ENCODE measurements at places on chromosomes 1 and 21.

- H3K27me3 ChIP-seq: no peaks in the 10 kb centered on the region
- no peaks in the 10 kb centered on the region for H3K36me3 ChIP-seq
Measured at GRCh38 chr1:2469103-2469940, 6.8 kb upstream of the PLCH2 start.

DNA sequence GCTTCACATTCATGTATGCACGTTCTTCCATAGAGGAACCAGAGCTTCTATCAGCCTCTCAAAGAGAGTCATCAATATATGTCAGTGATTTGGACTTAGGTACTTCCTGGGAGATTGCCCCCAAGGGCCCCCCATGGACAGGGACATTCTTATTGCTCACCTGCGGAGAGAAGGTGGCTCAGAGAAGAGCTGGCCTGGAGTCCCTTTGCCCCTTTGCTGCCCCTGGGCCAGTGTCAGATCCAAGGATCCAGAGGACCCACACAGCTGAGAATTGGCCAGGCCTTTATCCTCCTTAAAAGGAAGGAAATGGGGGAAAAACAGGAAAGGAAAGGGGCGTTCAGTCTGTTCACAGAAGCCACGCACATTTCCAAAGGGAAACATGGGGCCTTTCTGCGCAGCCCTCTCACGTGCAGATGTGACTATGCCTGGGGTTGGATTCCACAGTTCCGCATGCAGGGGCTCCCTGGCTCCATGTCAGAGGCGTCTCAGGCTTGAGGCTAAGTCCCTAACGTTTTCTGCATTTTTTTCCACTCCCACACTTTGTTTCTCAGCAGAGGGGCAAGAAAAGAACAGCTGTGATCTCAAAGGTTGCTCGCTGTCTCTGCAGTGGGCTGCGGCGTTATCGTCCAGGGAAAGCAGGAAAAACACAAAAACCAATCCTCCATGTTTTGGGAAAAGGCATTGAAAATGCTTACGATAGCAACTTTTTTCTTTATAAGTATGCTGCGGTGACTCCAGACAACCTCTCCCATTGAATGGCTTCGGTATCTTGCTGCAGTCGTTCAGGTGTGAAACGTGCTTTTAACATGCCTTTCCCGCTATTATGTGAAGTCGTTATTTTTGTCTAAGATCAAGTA lies 5.9 kb downstream of the C1orf226 start:
- peaks cover 7% of the 10 kb centered on the region for H3K4me1 ChIP-seq

DNA sequence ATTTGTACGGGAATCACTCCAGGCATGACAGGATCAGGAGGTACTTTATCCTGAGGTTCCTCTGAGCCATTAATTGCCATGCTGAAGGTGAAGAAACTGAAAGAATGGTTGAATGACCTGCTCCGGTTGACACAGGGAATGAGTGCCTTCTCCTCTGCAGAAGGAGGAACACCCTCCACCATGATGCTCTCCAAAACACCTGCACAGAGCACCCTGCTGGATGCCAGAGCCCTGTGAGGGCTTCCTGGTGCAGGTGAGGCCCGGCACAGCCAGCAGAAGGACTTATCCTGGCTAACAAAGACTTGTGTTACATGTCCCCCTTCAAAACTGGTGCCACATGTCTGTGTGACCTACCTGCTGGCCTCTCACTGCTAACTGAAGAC lies 14.3 kb upstream of the LBR start:
- H3K36me3 ChIP-seq: no peaks in the 10 kb centered on the region
- no peak overlapping the region for H3K4me3 ChIP-seq
- DNase-seq: peak; percentile 75
- H3K4me1 ChIP-seq: peaks cover 78% of the 10 kb centered on the region
- peak overlapping the region; percentile 98 for H3K27ac ChIP-seq
- H3K27me3 ChIP-seq: no peaks in the 10 kb centered on the region

DNA sequence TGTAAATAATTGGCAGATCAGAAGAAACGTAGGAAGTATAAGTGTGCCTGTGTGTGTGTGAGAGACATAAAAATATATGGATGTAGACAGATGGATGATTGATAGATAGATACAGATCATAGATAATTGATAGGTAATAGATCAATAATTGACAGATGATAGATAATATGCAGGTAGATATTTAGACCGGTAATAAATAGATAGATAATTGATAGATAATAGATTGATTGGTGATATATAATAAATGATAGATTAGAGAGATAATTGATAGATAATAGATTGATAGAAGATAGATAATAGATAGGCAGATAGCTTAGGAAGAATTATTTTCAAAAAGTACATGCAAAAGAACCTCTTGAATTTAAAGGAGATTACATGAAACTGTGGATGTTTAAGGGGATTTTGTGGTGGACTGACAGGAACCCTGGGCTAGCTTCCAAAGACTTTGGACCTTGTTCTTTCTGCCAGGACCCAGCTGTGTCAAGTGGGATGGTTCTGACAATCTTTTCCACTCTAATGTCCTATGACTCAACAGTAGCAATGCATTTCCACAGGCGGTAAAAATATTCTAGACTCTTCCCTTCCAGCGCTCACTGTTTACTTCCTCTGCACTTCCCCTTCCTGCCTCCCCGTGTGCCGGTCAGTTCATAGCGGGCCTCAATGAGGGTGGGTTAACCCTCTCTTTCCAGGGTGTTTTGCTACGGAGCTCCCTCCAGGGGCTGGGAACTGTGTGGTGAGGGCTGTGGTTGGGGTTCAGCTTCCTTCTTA lies 39.4 kb downstream of the KCNJ15 start:
- DNase-seq: no peak
- H3K4me3 ChIP-seq: no peak overlapping the region
- no peaks in the 10 kb centered on the region for H3K27me3 ChIP-seq
- H3K36me3 ChIP-seq: no peaks in the 10 kb centered on the region
- no peaks in the 10 kb centered on the region for H3K4me1 ChIP-seq
- no peak overlapping the region for H3K27ac ChIP-seq

DNA sequence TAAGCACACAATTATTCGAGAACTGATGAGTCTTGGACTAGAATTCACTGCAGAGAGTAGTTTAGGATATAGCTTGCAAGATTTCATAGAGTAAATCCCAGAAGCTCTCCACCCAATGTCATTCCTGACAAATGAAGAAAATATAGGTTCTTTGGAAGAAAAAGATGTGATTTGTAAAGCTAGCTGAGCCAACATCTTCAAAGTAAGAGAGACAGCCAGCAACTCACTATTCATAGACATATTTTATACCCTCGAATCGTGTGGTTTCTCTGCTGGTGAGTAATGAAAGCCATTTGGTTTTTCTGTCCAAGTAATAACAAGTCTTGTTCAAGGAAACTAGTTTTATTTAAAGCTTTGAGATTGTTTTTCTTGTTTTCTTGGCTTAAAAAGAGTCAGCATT lies 165.7 kb upstream of the SYT6 start:
- H3K27me3 ChIP-seq: no peaks in the 10 kb centered on the region
- H3K27ac ChIP-seq: no peak overlapping the region
- H3K4me3 ChIP-seq: no peak overlapping the region
- H3K36me3 ChIP-seq: no peaks in the 10 kb centered on the region

GRCh38 chr1:11431941-11432507 lies 46.9 kb upstream of the DISP3 start:
- H3K27ac ChIP-seq: no peak overlapping the region
- H3K27me3 ChIP-seq: no peaks in the 10 kb centered on the region
- no peaks in the 10 kb centered on the region for H3K36me3 ChIP-seq
- no peak for DNase-seq

DNA sequence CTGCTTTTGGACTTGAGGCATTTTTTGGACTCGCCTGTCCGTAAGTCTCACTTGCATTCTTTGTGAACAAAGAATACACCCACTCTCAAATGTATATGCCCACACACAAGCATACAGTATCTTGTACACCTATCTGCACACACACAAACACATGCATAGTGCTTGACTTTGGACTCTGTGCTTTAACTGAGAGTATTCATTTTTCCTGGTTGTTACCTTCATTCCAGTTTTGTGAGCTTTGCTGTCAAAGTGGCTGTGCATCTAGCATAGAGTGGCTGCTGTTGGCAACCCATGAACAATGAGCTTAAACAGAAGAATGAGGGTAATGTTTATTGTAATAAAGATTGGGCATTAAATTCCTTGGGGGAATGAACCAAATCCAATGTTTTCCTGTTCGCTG lies 199.0 kb downstream of the PDE4B start:
- no peaks in the 10 kb centered on the region for H3K4me1 ChIP-seq
- H3K36me3 ChIP-seq: no peaks in the 10 kb centered on the region
- DNase-seq: no peak
- H3K27me3 ChIP-seq: no peaks in the 10 kb centered on the region

DNA sequence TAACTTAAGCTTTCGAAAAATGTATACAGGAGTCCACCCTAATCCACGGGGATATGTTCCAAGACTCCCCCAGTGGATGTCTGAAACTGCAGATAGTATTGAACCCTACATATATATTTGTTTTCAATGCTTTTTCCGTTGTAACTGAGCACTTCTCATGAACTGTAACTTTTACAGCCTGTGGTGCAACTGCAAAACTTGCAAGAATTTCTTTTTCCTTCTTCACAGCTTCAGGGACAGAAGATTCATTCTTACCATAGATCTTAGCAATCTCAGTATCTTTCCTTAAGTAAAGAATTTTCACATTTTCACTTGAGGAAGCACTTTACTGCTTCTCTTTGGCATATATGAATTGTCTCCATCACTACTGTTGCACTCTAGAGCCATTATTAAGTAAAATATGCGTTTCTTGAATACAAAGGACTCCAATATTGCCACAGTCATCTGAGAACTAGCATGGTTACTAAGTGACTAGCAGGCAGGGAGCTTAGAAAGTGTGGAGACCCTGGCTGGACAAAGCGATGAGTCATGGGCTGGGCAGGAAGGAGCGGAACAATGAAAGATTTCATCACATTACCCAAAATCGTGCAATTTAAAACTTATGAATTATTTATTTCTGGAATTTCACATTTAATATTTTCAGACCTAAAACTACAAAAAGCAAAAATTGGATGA lies 14.1 kb downstream of the DPYD start:
- H3K27me3 ChIP-seq: no peaks in the 10 kb centered on the region
- H3K4me3 ChIP-seq: no peak overlapping the region
- H3K27ac ChIP-seq: no peak overlapping the region
- no peak for DNase-seq

DNA sequence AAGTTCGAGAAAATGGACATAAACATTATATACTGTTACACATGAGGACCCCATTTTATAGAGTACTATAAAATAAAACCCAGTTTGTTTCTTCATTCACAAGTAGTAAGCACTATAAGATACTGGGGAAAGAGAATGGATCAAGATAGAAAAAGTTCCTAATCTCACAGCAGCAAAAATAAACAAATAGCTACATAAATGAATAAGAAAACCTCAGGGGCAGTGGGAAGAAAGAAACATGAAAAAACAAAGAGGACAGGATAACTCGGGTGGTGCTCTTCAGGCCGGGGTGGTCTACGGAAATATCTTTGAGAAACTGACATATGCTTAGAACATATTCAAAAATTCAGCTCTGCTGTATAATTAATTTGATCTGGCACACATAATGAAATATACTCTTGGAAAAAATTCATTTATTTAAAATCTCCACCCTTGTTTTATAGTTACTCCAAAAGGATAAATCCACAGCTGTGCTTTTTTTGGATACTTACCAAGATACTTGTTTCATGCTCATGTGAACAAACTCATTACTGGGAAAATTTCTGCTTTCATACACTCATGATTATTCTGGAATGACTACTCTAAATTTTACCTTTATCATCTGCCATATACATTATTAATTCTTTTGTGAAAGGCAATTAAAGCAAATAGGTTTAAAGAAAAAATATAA lies 20.0 kb downstream of the CEP170 start:
- no peak overlapping the region for H3K4me3 ChIP-seq
- no peaks in the 10 kb centered on the region for H3K27me3 ChIP-seq
- H3K4me1 ChIP-seq: peaks cover 2% of the 10 kb centered on the region

DNA sequence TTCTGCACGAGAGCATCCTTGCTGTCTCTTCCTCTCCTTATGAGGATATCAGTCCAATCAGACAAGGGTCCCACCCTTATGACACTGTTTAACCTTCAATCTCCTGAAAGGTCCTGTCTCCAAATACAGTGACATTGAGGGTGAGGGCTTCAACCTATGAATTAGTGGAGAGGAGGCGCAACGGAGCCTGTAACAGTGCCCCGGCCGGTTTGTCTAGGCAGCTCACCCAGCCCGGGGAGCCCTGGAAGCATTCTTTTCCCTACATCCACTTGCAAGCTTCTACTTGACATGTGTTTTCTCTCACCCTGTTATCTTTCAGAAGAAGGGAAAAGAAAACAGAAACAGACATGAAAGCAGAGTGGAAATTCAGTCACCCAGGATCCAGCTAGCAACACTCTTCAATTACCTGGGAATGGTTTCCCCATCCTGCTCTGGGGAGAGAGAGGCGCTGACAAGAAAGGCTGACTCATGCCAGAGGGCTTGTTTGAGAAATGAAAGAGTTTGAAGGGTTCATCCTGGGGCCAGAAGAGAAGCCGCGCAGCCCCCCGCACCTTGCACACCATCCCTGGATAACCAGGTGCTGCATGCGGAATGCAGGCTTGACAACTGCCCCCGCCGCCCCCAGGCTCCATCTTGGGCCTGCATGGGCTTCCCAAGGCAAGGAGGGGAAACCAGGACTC lies 394.9 kb downstream of the NPHP4 start:
- H3K27ac ChIP-seq: no peak overlapping the region
- no peaks in the 10 kb centered on the region for H3K4me1 ChIP-seq
- H3K36me3 ChIP-seq: no peaks in the 10 kb centered on the region
- no peaks in the 10 kb centered on the region for H3K27me3 ChIP-seq
- H3K4me3 ChIP-seq: no peak overlapping the region

GRCh38 chr21:46207006-46207919 lies 21.3 kb downstream of the LSS start:
- no peak overlapping the region for H3K4me3 ChIP-seq
- peaks cover 44% of the 10 kb centered on the region for H3K36me3 ChIP-seq
- H3K4me1 ChIP-seq: no peaks in the 10 kb centered on the region
- DNase-seq: no peak
- H3K27ac ChIP-seq: no peak overlapping the region

DNA sequence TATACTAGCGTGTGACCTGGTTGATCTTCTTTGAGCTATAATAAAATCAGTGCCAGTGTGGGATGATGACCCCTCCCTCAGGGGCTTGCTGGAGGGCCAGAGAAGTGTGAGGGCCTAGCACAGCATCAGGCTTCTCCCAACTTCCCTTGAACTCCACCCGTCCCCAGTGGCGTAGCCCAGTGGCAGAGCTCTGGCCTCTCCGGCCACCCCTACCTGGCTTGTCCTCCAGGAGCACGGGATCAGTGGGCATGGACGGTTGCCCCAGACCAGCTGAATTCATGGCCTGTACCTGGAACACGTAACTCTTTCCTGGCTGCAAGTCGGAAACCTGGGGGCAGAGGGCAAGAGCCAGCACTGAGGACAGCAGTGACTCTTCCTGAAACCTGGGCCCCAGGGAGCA lies 36.0 kb downstream of the MYOM3 start:
- no peaks in the 10 kb centered on the region for H3K27me3 ChIP-seq
- H3K27ac ChIP-seq: no peak overlapping the region
- H3K4me3 ChIP-seq: no peak overlapping the region
- no peak for DNase-seq
- H3K36me3 ChIP-seq: no peaks in the 10 kb centered on the region

DNA sequence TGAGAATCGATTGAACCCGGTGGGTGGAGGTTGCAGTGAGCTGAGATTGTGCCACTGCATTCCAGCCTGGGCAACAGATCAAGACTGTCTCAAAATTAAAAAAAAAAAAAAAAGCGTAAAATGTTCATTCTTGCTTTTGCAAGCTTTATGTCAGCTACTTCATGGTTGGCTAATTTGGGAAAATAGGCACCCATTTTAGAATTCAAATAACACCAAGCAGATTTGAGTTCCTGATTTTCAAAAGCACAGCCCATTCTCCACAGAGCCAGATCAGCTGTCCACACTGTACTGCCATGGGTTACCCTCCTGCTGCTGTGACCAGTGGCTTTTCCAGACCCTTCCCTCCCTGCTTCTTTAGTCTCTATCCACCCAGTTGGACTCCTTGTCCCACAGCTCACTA lies 4.4 kb downstream of the THEM5 start:
- H3K4me1 ChIP-seq: no peaks in the 10 kb centered on the region
- H3K27me3 ChIP-seq: no peaks in the 10 kb centered on the region
- H3K27ac ChIP-seq: no peak overlapping the region
- H3K4me3 ChIP-seq: no peak overlapping the region
- no peak for DNase-seq
